ENCODE measurements at places on chromosomes 2 and 18. TPM values are rescaled to one million over a fixed set of nuclear protein-coding genes. Genes with fewer than 3 reads are reported as not detected.
A peak's percentile ranks its signal among the peaks of the same experiment; 100 is the strongest.

DNA sequence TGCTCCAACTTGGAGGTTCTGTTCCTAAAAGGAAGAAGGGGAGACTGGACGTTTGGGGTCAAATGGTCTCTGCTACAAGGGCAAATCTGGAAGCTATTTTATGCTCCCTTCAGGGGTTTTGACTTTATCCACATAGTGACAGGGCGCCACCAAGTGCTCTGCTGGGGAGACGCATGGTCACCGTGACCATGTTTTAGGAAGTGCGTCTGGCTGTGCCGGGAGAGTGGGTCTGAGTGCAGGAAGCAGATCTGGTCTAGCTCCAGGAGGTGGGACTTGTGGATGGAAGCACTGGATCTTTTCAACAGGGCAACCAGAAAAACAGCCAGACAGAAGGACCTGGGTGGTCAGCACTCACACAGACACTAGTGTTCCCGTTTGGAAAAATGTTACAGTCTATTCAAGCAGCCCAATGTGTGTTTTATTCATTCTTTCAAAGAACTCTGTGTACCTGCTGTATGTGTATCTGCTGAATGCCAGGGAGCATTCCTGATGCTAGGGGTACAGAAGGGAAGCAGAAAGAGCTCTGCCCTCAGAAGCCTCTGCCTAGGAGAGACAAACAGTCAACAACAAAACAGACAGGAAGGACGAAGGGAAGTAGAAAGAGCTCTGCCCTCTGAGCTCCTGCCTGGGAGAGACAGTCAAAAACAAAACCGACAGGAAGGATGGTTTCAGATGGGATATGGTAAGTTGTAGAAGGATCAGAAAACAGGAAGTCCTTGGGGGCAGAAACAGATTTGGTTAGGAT is 14.3 kb downstream of the IMPA2 start:
- DNase-seq = peak; percentile 85
- no peaks in the 10 kb centered on the region for H3K27me3 ChIP-seq
- H3K4me3 ChIP-seq = no peak overlapping the region
- peak overlapping the region; percentile 74 for H3K27ac ChIP-seq

GRCh38 chr2:18475884-18476283 is 84.6 kb downstream of the RDH14 start:
- no peak overlapping the region for H3K4me3 ChIP-seq
- DNase-seq = no peak

- no peaks in the 10 kb centered on the region for H3K27me3 ChIP-seq
- H3K4me1 ChIP-seq = peaks cover 19% of the 10 kb centered on the region
- DNase-seq = no peak
- H3K4me3 ChIP-seq = no peak overlapping the region
Observed at GRCh38 chr2:173359231-173359630, 4.6 kb downstream of the CDCA7 start.

Gene NEURL3
- not detected for total RNA-seq

Gene CPO
- total RNA-seq = not detected

DNA sequence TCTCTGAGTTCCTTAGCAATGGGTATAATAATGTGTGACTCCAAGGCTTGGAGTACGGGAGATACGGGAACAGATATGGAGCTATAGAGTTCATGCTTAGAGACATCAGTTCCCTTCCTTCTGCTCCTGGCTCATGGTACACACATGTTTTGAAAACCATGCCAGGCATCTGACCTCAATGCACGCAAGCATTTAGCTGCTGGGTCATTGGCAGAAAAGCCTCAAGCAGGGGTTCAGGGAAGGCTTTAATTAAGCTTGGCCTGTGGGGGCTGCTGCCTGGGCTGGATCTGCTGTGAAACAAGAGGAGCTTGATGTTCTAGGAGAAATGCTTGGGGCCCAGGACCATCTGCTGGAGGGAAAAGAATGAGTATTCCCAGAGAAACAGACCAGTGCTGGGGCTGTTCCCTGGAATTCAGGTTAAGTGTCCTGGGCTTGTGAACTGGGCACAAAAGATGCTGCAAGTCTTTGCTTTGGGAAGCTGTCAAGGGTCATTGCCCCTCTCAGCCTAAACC is 3.2 kb downstream of the ALLC start:
- no peak for DNase-seq
- H3K4me3 ChIP-seq = no peak overlapping the region
- H3K4me1 ChIP-seq = no peaks in the 10 kb centered on the region

Gene UGT1A4
- 6.7 TPM for total RNA-seq

Data from stomach (tissue), 19 donors.